ENCODE measurements at places on chromosomes 5 and 9.
A peak's percentile ranks its signal among the peaks of the same experiment; 100 is the strongest.

DNA sequence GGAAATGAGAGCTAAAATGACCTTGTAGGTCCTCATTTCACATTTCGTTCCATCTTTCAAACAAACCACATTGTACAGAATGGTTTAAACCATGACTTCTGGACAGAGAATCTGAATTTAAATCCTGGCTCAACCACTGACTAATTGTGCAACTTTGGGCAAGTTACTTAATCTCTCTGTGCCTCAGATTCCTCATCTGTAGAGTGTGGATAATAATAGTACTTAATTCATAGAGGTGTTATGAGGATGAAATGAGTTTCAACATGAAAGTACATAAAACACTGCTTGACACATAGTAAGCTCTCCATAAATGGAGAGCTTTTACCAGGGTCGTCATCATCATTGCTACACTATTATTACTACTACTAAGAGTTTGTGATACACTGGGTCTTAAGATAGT is 46.3 kb upstream of the FOXE1 start:
- no peak for DNase-seq

- DNase-seq: peak; percentile 35
Observed at GRCh38 chr5:134174841-134175839, 1.6 kb downstream of the SKP1 start.

DNA sequence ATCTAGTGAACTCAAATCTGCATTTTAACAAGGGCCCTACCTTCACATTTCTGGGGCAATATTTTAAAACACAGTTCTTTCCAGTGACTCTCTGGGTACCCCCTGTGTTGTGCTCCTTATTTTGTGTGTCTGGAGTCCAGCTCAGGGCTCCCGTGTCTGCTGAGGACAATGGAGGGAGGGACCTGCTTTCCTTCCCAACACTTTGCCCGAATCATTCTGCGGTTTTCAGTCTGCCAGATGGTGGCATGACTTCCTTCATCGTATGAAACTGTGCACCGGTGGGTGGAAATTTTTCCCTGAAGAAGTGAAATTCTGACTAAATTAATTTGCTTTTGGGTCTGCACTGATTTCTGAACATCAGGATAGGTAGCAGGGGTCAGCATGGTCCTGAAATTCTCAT is 153.6 kb upstream of the CD180 start:
- no peak for DNase-seq

DNA sequence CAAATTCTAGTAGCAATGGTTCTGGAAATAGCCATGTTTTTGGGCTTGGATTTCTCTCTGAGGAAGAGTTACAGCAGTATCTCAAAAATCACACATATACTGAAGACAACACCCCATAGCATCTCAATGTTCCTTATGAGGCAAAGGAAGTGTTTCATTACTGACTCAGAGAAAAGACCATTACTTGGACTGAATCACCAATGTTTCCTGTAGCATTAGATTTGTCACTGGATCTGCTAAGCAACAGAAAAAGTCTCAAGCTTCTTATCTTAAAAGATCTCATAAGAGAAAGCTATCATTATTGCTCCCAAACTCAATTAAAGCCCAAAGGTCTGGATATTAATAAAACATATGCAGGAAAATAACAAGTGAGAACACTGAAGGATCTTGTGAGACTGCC is 272.4 kb downstream of the ADAMTS6 start:
- DNase-seq: no peak

GRCh38 chr5:39498278-39498952 is 73.6 kb upstream of the DAB2 start:
- DNase-seq: no peak

DNA sequence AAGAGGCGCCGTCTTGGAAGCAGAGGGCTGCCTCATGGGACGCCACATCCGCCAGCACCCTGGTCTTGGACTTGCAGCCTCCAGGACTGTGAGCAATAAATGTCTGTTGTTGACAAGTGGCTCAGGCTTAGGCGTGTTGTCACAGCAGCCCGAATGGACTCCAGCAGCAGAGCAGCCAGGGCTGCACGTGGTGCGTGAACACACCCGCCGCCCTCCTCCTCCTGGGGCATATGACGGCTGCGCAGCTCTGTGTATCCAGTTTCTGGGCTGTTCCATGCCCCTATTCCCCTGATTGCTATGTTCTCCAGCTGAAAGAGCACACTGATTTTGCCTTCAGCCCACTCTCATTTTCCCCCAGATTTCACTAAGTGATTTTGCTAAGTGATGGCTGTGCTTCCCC is 36.0 kb upstream of the CLPTM1L start:
- no peak for DNase-seq

DNA sequence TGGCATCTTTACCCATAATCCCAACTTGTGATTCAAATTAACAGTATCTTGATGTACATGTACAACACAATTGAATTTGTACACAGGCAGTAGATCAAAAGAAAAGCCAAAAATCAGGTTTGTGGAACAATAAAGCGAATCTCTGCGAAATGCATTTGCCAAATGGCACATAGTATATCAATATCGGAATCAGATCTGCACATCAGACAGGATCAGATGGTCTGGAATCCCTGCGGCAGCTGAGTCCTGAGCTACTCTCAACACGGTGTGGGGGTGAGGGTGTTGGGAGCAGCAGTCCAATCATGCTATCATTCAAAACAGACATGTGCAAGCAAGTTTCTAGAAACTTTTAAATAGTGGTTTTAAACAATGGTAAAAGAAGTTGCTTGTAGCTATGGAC is 358.3 kb downstream of the SEMA5A start:
- DNase-seq: no peak

DNA sequence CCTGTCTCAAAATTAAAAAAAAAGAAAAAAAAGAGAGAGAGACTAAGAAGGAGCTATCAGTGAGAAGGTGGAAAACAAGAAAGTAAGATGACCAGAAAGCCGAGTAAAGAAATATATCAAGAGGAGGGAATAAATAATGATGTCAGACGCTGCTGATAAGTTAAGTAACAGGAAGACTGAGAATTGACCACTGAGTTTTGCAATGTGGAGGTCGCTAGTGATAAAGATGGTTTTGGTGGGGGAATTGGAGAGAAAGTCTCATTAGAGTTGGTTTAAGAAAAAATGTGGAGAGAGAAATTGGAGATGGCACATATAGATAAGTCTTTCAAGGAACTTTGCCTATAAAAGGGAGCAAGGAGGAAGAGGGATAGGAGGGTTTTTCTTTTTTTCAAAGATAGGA is 91.9 kb downstream of the RAD23B start:
- DNase-seq: no peak

DNA sequence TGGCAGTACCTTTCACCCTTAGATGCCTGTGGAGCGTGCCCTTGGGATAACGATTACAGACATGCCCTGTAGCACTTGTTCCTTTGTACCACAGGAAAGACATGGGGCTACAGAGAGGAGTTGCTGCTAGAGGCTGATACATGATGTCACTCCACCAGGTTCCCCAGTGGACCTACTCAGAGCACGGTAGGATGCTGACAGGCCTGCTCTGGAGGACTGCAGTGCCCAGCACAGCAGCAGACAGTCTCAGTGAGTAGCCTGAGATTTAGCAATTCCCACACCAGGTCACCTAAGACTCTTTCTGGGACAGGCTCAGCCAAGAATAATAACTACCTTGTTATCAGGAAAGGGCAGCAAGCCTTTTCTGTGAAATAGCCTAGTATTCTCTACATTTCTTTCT is 28.8 kb downstream of the PDE4D start:
- no peak for DNase-seq

- no peak for DNase-seq
Observed at GRCh38 chr5:34610546-34610945, 45.6 kb upstream of the RAI14 start.

DNA sequence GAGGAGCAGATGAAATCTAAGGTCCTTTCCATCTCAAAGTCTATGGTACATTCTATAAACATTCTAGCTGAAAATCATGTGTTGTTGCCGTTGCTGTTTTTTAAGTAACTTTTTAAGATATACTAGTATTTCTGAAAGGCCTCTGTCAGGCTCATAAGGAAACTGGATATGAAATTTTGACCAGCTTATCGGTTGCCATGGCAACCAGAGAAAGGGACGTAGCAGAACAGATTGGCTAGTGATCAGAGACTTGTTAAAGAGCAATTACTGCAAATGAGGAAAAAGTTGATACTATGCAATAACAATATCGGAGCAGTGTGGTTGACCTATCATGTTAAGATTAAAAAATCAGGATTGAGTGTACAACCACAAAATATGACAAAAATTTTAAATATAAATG is 57.0 kb upstream of the RNF180 start:
- no peak for DNase-seq

Measured in OCI-LY7 (cell line).